ENCODE measurements at places on chromosomes 16 and 17.

- DNase-seq, result no peak
These were observed 52.6 kb downstream of the CCDC57 start for GRCh38 chr17:82160075-82160474.

DNA sequence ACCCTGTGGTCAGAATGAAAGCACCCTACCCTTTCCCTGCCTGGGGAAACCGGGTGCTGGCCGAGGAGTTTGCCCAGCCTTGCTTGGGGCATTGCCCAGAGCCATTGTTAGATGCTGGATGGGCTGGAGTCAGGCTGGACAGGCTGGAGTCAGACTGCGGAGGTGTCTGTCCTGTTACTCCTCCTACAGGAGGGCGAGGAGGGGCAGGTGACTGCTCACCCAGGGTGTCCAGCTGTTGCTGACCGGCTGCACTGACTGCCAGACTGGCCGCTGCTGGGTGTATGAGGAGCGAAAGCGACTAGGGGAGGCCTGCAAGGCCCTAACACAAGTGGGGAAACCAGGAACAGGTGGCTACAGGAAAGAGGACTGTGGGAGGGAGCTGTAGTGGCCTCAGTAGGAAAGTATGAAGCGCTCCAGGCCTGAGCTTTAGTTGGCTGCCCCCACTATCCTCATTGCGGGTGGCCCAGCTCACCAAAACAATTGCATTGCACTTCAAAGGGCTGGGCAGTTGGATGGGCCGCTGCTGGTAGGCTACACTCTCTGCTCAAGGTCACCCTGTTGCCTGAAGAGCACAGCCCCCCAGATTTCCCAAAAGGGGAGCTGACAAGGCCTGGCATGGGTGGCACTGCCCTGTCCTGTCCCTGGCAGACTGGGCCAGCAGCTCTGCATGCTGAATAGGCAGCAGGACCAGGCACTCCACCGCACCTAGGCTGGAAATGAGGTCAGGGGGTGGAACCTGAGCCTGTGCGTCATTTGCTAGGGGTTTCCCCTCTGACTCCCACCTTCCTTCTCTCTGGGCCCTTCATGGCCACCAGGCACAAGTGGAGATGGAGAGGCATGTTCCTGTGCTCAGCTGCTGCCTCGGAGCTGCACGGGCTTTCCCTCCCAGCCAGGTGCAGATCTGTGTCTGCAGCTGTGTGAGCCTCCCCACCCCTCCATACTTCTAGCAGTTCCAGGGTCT, 18.4 kb downstream of the LDHD start:
- no peak for DNase-seq

GRCh38 chr16:29738514-29738913, 7.3 kb downstream of the C16orf54 start:
- no peak for DNase-seq

- no peak for DNase-seq
These were observed 31.0 kb upstream of the SLC5A10 start for GRCh38 chr17:18920911-18921441.

GRCh38 chr16:7744546-7745264, 412.1 kb downstream of the RBFOX1 start:
- peak; percentile 57 for DNase-seq

DNA sequence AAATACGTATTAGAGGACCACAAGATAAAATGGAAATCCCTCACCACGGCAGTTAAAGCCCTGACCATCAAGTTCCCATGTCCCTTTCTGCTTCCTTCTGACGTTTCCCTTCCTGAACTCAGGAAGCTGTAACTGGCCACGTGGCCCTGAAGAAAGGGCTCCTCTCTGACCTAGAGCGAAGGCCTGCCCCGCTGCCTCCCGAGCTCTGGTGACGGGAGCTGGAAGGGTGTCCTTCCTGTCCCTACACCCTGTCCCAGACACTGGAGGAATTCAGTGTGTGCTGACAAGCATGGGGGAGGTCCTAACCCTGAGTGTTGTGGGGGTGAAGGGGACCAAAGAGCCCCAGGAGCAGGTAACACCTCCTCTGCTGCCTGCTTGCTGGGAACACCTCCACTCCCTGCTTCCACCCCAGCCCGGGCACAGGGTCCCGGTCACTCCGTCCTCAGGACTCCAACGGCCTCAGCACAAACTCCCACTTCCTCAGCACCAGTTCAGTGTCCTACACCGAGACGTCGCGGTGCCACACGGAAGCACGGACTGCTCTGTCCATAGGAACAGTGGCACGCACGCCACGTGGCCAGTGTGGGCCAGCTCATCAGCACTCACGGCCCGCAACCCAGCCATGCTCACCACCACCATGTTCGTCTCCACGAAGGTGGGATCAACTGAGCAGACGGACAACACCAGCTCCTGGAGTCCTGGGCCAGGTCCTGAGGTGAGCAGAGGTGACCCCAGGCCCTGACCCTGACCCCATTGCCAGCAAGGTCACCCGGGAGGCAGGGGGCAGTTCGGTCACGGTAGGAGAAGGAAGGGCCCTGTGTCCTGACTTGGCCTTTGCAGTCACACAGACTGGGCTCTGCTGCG, 16.9 kb downstream of the TMEM235 start:
- DNase-seq, result no peak

- no peak for DNase-seq
These were observed 5.4 kb upstream of the GOSR2 start for GRCh38 chr17:46917516-46917915.

DNA sequence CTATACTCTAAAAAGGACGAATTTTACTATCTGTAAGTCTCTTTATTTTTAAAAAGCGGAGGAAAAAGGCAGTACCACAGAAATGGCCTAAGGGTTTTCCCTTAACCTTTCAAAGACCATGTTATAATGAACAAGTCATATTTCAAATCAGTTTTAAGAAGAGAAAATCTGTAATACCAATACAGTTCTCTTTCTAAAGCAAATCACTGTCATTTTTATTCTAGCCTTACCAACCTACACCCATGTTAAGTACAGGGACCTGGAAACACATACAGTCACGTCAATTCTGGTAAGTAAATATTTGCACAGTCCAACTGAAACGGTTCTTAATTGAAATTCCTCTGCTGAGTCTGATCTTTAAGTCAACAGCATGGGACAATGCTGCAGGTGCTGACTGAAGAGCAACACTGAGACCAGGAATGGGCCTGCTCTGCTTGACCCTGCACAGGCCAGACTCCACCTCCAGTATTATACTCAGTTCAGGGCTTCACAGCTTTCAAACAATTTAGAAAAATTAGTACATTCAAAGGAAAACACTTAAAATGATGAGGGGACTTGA, 20.2 kb downstream of the MBTPS1 start:
- no peak for DNase-seq

DNA sequence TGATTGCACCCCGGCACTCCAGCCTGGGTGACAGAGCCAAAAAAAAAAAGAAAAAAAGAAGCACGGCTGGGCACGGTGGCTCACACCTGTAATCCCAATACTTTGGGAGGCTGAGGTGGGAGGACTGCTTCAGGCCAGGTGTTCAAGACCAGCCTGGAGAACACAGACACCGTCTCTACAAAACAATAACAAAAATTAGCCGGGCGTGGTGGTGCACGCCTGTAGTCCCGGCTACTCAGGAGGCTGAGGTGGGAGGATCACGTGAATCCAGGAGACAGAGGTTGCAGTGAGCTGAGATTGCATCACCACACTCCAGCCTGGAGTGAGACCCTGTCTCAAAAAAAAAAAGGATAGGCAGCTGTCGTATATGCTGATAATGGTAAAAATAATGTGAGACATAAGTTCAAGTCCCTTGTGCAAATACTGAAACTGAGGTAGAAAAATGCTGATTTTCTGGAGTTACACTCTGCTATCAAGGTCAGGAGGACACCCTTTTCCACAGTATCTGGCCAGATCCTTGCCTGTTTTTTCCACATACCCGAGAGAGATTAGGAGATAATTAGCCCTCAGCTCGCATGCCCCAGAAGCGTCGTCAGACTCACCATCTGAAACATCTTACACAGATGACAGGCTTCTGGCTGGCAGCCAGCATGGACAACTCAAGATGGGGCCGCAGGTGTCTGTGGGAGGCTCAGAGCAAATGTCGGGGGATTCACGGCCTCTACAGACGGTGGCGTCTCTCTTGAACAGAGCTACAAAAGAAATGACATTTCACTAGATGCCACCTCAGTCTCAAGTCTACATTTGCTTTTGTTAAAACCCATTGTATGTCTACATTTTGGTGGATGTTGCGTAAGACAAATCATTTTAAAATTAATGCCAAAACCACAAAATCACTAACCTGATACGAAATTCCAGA, 36.8 kb downstream of the WDR45B start:
- no peak for DNase-seq

GRCh38 chr17:35286120-35286781, 43.4 kb downstream of the SLFN5 start:
- no peak for DNase-seq

GRCh38 chr16:59122262-59122537, 388.1 kb upstream of the GOT2 start:
- DNase-seq, result no peak

DNA sequence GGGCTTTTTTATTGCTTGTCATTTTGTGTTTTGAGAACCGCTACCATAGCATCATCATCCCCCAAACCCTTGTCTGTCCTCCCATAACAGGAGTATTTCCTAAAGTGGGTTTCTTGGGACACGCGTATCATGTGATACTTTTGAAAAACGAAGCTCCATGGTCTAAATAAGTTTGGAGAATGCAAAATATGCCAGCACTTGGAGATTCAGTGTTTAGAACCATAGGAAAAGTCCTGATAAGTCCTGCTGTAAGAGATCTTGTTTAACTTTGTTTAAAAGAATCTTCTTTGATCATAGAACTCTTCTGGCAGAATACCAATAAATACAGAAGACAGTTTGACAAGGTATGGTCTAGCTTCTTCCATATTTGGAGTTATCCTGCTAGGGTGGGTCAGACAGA, 59.3 kb downstream of the NKD1 start:
- DNase-seq, result no peak

DNA sequence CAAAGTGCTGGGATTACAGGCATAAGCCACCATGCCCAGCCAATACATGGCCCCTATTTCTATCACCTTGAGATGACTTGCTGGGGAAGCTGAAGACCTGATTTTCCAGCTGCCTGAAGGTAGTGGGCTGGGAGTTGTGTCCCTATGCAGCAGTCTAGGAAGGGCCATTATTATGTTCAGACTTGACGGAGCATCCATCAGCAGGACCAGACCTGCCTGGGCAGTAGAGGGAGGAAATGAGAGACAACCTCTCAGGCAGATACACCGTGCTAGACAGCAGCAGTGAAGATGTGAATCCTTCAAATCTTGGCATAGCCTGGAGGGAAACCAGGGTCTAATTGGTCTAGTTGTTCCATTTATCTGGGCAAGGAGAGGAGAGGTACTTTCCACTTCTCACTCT, 35.6 kb upstream of the PHOSPHO1 start:
- no peak for DNase-seq
